Activated CD4-positive, alpha-beta memory T cell treated with anti-CD3 and anti-CD28 coated beads for 36 hours (primary cell): ENCODE measurements at places on chromosomes 2 and 18. TPM values are rescaled to one million over a fixed set of nuclear protein-coding genes. Genes with fewer than 3 reads are reported as not detected.

DNA sequence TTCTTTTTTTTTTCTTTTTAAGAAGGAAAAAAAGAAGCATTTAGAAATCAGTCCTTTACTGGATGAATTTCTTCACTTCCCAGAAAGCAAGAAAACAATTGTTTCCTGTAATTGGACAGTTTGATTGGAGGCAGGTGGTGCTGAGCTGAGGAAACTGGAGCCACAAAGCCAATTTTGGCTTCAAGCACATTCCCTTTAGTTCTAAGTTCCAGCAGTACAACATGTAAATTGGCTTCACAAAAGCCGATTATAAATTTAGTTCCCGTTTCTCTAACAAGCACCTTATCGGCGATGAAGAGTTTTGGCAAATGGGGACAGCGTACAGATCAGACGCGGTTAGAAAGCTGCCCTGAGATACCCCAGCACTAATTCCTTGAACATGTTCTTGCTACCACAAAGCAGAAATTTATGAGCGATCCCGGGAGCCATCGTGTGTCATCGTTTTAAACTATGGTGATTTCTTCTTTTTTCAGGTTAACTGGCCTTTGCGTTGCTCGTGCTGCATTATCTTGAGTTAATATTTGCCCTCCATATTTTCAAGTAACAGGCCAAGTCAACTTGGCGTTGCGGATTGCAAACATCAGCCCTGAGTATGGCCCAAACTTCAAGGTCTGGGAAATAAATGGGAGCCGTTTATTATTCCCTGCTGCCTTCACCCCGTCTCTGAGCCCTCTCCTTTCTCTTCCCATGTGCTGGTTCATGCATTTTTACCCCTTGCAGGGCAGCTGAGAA, 190.4 kb upstream of the ID2 start:
- peaks cover 2% of the 10 kb centered on the region for H3K36me3 ChIP-seq
- H3K4me1 ChIP-seq: peaks cover 45% of the 10 kb centered on the region
- DNase-seq: no peak
- no peaks in the 10 kb centered on the region for H3K27me3 ChIP-seq
- H3K4me3 ChIP-seq: no peak overlapping the region

DNA sequence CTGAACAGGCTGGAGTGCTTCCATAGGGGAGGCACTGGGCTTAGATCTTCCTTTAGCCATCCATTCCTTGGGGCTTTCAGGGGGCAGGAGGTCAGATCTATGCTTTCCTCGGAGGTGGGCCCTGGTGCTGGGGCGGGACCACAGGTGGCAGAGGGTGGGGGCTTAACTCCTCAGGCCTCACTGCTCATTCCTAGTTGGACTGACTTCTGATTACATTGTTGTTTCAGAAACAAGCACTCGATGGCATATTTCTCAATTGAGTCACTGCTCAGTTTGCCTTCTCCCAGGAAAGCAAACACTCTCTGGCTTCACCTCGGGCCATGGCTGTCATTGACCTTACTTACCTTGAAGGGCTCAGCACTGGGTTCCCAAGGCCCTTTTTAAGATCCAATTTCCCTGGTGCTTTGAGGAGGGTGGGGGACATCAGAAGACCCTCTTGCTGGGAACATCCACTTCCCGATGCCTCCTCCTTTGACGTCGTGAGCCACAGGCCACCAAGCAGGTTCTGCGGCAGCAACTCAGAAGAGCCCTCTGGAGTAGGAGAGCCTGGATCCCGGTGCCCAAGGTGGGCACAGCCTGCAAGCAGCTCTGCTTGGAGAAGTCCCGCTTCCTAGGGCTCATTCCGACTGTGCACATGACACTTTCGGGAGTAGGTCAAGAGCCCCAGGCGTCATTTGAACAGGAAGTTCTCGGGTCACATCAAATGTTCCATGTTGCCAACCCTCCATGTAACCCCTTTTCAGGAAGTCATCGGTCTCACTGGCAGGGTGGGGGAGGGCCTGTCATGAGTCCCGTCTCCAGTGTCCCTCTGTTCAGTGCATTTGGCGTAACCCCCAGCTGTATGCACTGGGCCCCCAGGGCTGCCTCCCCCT, 40.6 kb downstream of the SDC1 start:
- H3K27me3 ChIP-seq: no peaks in the 10 kb centered on the region
- H3K36me3 ChIP-seq: no peaks in the 10 kb centered on the region
- DNase-seq: no peak
- H3K27ac ChIP-seq: no peak overlapping the region
- H3K4me3 ChIP-seq: no peak overlapping the region
- H3K4me1 ChIP-seq: no peaks in the 10 kb centered on the region

DNA sequence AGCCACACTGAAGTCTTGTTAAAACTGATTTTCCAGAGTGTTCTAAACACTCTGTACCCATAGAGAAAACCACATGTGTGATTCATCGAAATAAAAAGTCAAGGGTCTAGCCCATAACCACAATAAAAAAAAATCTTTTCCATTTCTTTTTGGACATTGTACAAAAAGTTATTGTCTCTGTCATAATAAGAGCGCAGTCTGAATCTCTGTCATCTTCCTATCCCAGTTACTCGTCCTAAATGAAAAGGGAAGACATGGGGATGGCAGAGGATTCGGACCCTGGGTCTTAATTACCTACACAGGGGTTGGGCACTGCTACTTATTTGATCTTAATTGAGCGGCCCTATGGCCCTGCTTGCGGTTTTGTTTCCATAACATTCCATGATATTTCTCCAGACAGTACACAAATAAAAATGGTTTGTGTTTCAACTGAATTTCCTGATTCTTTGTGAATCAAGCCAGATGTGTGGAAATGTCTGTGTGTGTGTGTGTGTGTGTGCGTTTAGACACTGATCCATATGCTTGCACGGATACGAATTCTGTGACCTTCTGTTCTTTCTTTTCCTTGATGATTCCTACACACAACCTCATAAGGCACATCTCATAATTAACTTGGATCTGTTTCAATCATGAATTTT, 133.4 kb upstream of the SPATS2L start:
- H3K27ac ChIP-seq: no peak overlapping the region
- no peak overlapping the region for H3K4me3 ChIP-seq
- H3K4me1 ChIP-seq: no peaks in the 10 kb centered on the region

STARD6 gene
- total RNA-seq: not detected

RANBP2 gene
- total RNA-seq: 72.0 TPM
